ENCODE measurements at places on chromosomes 5 and 9. TPM values are rescaled to one million over a fixed set of nuclear protein-coding genes. Genes with fewer than 3 reads are reported as not detected.
A peak's percentile ranks its signal among the peaks of the same experiment; 100 is the strongest.

The ADAMTS6 gene
- total RNA-seq = 2.1 TPM

The DAPK1 gene
- total RNA-seq = 100 TPM

DNA sequence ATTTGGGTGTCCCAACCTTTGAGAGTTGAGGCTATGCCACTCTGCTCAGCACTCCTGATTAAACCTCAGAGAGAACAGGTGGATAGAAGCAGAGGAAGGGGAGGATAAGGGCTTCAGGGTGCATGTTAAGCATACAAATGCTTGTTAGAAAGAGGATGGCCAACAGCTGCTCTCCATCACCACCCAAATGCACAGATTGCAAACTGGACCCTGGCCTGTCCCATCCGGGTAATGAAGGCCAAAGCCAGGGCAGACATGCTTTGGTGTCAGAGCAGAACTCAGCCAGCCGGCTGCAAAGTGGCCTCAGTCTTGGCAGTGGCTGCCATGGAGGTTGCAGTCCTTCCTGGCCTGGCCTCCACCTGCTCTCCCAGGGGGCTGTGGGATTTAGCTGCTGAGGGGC, 84.3 kb downstream of the SIL1 start:
- H3K36me3 ChIP-seq = no peaks in the 10 kb centered on the region
- no peak overlapping the region for H3K4me3 ChIP-seq
- no peaks in the 10 kb centered on the region for H3K27me3 ChIP-seq
- no peak overlapping the region for H3K27ac ChIP-seq
- no peaks in the 10 kb centered on the region for H3K4me1 ChIP-seq
- no peak for DNase-seq

DNA sequence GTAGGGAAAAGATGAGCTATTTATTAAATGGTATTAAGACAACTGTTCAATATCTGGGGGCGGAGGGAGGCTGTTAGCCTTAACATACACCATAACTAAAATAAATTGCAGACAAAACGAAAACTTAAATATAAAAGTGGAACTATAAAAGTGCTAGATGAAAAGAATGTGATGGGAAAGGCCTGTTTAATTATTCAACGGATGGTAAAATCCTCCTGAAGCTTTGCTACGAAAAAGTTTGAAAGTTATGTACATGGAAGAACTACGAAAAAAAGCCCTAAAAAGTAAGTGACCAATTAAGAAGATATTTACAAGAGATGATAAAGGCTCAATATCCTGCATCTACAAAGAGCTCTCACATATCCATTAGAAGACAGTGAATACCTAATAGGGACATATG, 197.8 kb upstream of the IER5L start:
- no peak overlapping the region for H3K4me3 ChIP-seq
- no peak overlapping the region for H3K27ac ChIP-seq
- H3K4me1 ChIP-seq = 0 out of 2 replicates have a peak, but pooled peaks cover 2% of the 10 kb centered on the region
- no peak for DNase-seq

GRCh38 chr5:118611332-118611945, 376.9 kb downstream of the DTWD2 start:
- H3K36me3 ChIP-seq = no peaks in the 10 kb centered on the region
- H3K27me3 ChIP-seq = peaks cover 4% of the 10 kb centered on the region
- no peaks in the 10 kb centered on the region for H3K4me1 ChIP-seq

DNA sequence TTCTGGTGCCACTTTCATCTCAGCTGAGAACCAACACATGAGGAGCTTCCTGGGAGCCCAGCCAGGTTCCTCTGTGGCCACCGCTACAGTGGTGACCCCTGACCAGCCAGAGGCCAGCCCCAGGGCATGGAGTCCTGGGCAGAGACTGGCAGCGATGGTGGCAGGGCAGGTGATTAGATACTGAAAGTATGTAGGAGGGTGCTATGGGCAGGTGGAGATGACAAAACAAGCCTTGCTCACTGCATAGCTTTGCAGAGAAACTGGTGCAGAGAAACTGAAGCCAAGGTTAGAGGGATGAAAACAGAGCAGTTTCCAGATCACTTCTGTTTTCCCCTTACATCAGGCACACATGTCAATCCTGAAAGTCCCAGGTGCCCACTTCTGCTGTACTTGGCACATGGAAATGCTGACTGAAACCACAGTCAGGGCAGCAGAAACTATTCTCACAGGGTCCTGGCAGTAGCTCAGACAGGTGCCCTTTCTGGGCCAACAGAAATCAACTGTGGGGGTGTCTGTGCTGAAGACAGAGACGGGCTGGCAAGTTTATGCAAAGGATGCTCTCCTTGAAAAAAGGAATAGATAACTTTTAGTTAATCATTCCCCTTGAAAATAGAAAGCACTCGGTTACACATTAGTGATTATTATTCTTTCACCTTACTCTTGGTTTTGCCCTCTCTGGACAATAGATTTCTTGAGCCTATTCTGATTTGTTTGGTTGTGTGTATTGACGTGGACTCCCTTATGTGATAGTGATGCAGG, 90.3 kb downstream of the ANKRD55 start:
- peak; percentile 96 for DNase-seq
- peaks cover 47% of the 10 kb centered on the region for H3K4me1 ChIP-seq
- H3K27ac ChIP-seq = peak overlapping the region; percentile 92

DNA sequence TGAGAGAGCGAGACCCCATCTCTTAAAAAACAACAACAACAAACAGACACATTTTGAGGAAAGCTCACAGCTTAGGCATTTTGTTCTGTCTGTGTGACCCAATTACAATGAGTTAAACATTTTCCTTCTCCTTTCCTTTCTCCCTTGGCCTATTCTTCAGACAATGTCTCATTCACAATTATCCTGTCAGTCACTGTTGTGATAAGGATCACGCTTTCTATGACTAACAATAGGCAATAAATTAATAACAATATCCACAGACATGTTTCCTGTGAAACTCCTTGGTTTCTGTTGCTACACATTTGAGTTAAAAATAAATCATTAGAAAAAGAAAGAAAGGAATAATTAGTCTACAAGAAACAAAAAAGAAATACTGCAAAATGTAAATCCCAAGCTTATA, 19.8 kb upstream of the CARTPT start:
- H3K4me1 ChIP-seq = 0 out of 2 replicates have a peak, but pooled peaks cover 5% of the 10 kb centered on the region
- H3K36me3 ChIP-seq = no peaks in the 10 kb centered on the region
- no peak overlapping the region for H3K4me3 ChIP-seq
- no peaks in the 10 kb centered on the region for H3K27me3 ChIP-seq
- no peak for DNase-seq
